ENCODE measurements at places on chromosomes 5 and 9.
A peak's percentile ranks its signal among the peaks of the same experiment; 100 is the strongest.

GRCh38 chr5:110625376-110625999, 101.0 kb downstream of the TMEM232 start:
- DNase-seq, result no peak

DNA sequence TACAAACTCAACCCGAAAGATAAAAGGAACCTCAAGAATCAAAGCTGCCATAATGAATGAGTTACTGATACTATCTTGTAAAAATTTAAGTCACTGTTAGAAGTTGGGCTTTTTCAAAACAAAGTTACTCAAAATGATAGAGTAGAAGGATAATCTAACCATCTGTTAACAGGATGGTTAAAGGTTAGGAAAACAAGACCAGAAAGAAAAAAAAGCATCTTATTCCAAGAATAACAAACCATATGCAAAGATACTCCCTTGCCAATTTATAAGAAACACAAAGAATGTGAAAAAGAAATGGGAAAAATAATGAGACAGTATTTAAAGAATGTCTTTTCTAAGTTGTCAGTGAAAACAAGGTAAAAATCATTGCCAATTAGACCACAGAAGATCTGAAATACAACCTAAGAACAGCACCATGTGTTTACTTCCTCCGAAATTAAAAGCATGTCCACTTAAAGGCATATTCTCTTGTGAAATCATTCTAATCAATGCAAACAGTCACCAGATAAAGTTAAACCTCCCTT, 51.2 kb downstream of the STRBP start:
- no peak for DNase-seq

DNA sequence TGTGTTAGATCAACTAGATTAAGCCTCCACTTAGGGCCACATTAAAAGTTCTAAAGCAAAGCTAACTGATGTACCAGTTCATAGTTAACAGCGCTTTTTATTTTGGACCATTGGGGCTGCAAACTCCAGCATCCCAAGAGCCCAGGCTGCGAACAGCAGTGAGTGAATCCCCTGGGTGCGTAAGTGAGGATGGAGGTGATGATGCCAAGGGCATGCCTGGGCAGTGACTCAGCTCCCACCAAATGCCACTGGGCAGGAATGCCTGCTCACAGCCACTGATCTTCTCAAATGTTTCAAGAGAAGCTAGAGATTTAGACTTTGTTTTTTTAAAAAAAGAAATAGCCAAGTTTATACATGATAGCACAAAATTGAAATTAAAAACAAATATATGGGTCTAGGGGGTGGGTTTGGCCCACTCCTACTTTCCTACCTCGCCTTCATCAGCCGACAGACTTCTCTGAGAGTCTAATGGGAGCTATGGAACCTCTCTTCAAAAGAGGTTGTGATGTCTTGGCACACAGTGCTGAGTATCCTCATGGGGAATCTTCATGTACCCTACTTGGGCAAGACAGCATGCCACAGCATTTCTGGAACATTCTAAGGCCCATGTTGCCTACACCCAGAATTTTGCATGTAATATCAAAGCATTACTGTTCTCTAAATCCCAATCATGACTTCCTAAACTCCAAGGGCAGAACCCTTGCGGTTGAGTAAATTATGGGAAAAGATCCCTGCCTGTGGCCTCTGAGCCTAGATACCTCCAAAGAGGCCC, 398.1 kb downstream of the EBF1 start:
- no peak for DNase-seq

DNA sequence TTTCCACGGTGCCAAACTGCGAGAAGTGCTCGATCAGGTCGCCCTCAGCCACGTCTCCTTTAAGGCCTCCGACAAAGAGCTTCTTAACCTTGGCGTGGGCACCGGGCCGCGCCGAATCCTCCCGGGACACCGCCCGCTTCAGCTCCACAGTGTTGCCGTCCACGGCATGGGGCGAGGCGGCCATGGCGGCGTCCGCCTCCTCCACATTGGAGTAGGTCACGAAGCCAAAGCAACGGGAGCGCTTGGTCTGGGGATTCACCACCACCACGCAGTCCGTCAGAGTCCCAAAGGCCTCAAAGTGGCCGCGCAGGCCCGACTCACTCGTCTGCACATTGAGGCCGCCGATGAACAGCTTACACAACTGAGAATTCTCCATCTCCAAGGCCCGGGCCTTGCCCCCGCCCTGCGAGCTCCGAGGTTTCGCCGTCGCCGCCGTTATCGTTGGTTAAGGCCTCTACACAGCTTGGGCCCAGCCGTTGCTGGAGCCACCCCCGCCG, 424 bp downstream of the HNRNPA0 start:
- DNase-seq, result no peak

- no peak for DNase-seq
Observed at GRCh38 chr5:28903643-28904042, 1865.3 kb upstream of the CDH9 start.

GRCh38 chr5:33877449-33877848, 14.3 kb downstream of the ADAMTS12 start:
- no peak for DNase-seq

- no peak for DNase-seq
Observed at GRCh38 chr5:171505473-171506043, 86.1 kb downstream of the FGF18 start.

GRCh38 chr5:137665678-137666460, 70.0 kb downstream of the KLHL3 start:
- DNase-seq, result peak; percentile 27

DNA sequence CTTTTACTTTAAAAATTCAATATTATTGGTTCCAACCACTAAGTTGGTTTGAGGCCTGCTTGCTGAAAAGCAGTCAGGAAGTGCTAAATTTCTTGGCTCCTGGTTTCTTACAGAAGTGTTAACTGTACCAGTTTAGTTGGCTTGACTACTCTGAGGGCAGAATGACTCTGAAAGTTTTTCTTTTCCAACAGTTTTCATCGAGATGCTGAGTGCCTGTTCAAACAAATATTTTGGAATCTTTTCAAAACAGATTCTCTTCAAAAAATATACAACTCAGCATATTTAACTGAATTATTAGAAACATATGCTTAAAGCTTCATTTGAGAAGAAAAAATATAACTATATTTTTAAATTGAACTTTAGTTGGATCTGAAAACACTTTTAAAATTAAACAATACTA, 37.0 kb downstream of the SLC38A9 start:
- no peak for DNase-seq

DNA sequence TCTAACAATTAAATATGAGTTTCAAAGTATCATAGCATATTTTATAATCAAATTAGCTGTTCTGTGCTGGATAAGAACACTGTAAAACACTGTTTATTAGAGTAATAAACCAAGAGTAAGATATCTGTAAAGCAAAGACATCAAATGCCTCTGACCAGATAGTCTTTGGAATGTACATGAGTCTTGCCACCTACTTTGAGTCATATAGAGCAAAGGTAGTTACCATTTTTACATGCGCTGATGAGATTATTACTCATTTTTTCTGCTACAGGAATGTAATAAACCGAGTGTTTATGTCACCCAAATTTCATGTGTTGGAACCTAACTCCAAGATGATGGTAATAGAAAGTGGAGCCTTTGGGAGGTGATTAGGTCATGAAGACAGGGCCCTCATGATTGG, 654.5 kb downstream of the CETN3 start:
- no peak for DNase-seq

GRCh38 chr5:16992444-16992843, 56.4 kb upstream of the MYO10 start:
- DNase-seq, result no peak

DNA sequence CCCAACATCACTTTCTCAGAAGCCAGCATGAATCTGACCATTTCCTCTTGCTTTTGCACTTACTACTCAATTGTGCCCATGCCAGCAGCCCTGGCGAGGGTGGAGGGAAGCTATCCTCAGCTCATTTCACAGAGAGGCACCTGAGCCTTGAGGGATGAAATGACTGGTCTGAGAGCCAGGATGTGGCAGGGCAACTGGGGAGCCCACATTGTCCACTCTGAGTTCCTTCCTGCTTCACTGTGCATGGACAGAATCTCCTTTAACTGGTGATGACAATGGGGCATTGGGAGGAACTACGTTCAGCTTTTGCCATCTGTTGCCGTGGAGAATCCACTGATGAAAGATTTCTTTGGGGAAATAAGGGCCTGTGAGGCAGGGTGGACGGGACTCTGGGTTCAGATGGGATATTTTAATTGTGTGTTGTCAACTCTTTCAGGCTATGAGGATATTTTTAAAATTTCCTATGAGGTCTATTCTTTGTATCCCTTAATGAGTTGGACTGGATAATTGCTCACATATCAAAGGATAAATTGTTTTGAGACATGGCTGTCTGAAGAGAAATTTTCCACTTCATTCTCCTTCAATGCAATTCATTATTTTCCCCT, 78.3 kb downstream of the TNC start:
- no peak for DNase-seq

GRCh38 chr5:181164076-181164952, 16.9 kb downstream of the OR2V2 start:
- no peak for DNase-seq

Data from activated effector memory CD4-positive, alpha-beta T cell treated with Interleukin-2 at 50 U/mL for 16 hours (primary cell).